ENCODE measurements at places on chromosomes 3 and 15.

DNA sequence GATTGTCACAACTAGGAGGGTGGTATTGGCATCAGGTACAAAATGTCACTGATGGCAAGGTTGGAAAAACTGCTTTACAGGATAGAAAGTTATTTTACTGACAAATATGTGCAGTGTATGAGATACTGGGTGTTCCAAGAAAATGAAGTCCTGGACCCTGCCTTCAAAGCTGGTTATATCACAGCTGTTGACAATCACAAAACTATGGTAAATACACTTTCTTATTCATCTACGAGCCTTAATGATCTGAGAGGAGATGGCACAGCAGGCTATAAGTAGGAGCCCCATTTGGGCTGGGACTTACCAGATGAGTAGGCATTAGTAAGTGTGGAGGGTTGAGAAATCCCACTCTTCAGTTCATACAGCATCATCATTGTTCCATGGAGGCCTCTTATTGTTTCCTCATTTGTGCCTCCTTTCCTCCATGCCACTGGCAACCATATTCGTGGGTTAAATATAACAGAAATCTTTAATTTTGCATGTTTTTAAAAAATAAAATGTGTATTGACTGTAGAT, 66.9 kb downstream of the CMTM8 start:
- DNase-seq = no peak

- no peak for DNase-seq
These were observed 13.1 kb downstream of the PLA2G4F start for GRCh38 chr15:42143356-42143755.

GRCh38 chr3:133521946-133522345, 51.5 kb upstream of the CDV3 start:
- no peak for DNase-seq

- no peak for DNase-seq
These were observed 329.2 kb downstream of the ARRDC4 start for GRCh38 chr15:98289747-98290146.

GRCh38 chr3:83769791-83770663, 1188.8 kb upstream of the CADM2 start:
- no peak for DNase-seq

DNA sequence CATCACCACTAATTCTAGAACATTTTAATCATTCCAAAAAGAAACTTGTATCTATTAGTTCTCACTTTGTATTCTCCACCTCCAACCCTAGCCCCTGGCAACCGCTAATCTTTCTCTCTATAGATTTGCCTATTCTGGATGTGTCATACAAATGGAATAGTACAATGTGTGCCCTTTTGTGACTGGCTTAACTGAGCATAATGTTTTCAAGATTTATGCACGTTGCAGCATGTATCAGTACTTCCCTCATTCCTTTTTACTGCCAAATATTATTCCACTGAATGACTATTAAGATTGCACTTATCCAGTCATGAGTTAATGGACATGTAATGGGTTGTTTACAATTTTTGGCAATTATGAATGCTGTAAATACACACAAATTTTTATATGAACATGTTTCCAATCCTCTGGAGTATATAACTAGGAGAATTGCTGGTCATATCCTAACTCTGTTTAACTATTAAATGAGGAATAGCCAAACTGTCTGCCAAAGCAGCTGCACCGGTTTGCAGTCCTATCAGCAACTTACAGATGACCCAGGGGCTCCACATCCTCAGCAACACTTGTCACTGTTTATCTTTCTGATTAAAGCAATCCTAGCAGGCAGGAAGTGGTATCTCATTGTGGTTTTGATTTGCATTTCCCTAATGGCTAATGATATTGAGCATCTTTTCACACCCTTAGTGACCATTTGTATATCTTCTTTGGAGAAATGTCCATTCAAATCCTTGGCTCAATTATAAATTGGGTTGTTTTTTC, 42.9 kb downstream of the DCUN1D1 start:
- DNase-seq = peak; percentile 23

DNA sequence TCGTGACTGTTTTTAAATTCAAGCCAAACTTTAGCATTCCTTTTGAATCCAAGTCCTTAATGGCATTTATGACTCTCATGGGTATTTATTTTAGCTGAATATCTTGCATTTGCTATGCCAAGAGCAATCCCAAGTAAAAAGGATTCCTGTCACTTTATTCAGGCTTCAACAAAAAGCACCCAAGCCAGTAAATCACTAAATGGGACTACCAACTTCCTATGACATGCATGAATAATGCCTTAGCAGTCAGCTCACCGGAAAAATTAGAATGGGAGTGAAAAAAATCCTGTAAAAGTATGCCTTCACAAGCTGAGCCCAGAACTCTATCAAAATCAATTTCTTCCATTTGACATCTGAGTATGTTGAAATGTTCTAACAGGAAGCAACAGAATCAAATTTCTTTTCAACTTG, 1297.9 kb downstream of the ROBO2 start:
- no peak for DNase-seq

- no peak for DNase-seq
These were observed 22.1 kb downstream of the IQCH start for GRCh38 chr15:67276666-67277065.

GRCh38 chr15:84611631-84612030, 10.8 kb downstream of the ZSCAN2 start:
- DNase-seq = no peak

DNA sequence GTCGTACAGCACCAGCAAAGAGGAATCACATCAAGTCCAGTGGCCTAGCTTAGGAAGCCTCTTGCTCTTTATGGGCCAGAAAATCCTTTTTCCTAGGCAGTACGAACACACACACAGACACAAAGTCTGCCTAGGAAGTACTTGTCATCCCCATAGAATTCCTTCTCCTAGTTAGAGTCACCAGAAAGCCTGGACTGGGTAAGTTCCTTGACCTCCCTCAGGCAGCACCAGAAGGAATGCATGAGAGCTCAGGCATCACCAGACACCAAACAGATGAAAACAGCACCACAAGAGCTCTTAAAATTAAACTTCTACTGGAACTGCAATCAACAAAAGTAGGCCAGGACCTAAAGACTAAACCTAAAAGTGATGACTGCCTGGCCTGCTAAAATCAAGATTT, 192.9 kb upstream of the CCDC54 start:
- no peak for DNase-seq

DNA sequence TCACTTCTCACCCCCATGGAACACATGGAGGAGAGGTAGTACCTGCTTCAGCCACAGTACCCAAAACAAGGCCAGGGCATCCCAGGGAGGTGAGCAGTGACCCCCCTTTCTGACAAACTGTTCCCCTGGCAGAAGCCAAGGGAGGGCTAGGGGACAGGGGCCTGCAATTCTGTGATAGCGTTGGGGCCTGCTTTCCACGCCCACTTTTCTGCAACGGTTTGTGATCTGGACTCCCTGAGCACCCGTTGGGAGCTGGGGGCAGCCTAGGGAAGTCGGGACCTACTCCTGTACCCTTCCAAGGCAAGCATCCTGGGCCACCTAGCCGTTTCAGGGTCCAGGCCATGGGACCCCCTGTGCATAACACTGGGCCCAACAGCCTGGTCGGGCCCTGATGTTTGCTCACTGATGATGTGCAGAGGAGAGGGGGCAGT, 996 bp upstream of the DNAJA4 start:
- no peak for DNase-seq

DNA sequence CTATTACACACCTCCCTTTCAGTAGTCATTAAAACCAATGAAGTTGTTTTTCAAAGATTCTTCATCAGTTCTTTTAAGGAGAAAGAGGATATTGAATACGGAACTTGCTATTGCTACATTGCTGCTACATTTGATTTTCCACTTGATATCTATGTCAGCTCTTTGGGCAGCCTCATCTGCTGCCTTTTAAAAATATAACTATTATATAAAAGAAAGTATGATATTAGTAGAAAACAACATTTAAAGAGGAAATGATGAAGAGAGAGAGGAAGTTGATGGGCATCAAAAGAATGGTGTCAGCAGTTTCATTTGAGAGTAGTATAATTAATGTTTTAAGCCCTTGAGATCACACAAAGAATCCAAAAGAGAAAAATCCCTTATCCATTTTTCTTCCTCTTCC, 171.4 kb downstream of the NFKBIZ start:
- no peak for DNase-seq

- no peak for DNase-seq
These were observed 48.0 kb downstream of the SMAD6 start for GRCh38 chr15:66749841-66750575.

- DNase-seq = no peak
These were observed 12.9 kb downstream of the SEC11A start for GRCh38 chr15:84702961-84703482.

DNA sequence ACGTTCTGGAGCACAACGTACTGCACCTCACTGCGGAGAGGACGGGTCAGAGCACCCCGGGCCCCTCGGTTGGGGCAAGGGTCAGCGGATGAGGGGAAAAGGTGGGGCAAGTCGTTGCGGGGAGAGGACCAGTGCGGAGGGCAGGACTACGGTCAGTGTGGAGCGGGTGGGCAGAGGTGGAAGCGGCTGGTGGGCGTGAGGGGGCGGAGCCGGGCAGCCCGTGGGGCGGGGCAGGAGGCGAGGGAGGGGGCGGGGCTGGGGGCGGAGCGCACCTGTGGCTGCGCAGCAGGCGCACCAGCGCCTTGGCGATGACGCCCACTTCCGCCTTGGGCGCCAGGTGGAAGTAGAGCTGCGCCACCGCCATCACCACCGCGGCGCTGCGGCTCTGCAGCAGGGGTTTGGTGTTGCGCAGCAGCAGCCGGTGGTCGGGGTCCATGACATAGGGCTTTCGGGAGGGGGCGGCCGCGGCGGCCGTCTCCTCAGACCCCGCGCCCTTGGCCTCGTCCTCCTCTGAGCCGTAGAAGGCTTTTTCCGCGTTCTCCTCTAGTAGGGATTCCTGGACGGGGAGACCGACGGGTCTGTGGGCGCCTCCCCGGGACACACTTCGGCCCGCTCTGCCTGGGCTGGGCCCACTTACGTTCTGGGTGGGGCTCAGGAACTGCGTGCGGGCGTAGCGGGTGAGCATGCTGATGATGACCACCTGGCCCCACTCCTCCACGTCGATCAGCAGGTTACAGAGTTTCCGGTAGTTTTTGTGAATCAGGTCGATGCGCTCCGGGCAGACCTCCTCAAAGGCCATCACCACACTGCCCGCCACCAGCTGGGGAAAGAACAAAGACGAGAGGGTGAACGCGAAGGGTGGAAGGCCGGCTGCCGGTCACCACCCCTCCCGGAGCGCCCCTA, 29.2 kb downstream of the AP3B2 start:
- DNase-seq = peak; percentile 80

DNA sequence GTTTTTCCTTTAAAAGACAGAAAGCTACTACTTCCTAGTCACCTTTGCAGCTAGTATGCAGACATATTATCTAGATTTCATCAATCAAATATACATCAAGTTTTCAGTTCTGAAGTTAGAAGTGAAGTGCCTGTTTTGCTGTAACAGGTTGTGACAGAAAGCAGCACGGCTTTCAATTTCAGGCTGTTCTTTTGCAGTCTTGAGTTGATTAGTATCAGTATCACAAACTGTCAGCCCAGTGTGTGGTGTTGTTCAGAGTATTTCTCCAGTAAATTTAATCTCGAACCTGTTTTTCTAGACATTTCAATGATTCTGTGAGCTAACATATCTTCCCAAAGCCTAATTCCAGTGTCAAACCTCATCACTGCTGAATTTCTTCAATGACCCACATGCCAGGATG, 1050.8 kb downstream of the DIPK2A start:
- no peak for DNase-seq

DNA sequence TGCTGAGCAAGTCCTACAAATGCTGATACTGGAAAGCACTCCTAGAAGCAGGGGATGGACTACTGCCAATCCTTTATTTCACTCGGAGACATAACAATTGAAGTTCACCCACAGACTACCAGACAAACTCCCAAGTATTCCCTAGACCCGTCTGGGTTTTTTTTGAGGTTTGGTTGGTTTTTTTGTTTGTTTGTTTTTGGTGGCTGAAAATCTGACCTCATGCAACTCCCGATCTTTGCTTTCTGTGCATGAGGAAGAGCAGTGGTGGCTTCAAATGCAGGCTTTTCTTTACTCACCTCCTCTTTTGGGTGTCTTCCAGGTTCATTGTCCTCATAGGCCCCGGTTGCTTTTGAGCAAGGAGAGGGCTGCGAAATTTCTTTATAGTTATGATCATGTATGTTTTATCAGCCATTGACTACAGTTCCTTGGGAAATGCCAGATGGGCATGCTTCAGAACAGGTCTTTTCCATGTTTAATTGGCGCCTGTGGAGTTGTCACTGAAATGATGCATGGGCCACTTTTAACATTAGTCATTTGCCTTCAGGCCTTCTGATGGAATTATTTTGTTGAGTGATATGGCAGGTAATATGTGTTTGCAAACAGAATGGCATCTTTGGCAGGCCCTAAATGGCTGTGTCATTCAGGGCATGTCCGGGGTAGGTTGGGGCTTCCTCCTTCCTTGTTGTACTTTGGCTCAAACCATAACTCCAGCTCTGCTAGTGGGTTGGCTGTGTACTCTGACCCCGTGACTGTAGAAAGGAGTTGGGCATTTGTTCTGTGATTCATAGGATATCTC, 81.3 kb upstream of the ZBED2 start:
- DNase-seq = peak; percentile 37

DNA sequence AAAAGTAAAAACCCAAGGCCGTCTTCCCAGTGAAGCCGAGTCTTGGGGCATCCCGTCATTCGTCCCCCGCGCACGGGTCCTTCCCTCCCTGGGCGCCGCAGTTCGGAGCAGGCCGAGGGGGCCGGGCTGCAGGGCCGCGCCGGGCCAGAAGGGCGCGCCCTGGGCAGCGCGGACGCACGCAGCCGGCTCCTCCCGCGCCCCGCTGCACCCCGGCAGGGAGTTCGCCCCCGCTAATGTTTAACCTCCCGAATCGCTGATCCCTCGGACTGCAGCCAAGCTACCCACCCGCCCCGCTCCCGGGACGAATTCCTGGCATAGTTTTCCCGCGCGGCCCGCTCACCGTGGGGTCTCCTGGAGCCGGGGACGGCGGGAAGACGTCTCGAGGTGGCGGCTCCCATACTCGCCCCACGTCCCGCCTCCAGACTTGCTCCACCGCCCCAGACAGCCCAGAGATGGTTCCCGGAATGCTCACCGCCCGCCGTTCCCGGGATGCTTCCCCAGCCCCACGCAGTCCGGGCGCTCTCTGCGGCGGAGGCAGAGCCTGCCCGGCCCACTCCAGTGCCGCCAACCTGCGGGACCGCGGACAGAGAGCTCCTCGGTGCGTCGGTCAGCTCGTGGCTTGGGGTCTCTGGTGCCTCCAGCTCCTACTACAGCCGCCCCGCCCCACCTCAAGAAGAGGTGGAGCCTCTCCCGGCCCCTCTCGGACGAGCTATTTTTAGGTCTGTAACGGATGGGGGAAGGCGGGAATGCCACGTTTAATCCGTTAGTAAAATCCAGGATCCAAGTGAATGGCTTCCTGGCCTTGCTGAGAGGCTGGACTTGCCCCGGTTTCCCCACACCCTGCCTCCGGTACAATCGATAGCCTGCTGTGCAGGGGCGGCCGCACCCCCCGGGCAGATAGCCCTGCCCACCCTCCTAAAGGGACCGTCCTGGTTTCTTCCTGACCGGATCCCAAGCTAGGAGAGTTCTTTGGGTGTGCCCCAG, at the start of gene DZIP1L:
Gene DZIP1L (minus strand): TSS at position 621 of the 984 bp plus-strand sequence. CDS start 11,637 bp downstream, outside the sequence.
- DNase-seq = peak; percentile 59
